ENCODE measurements at places on chromosomes 16 and 17.

DNA sequence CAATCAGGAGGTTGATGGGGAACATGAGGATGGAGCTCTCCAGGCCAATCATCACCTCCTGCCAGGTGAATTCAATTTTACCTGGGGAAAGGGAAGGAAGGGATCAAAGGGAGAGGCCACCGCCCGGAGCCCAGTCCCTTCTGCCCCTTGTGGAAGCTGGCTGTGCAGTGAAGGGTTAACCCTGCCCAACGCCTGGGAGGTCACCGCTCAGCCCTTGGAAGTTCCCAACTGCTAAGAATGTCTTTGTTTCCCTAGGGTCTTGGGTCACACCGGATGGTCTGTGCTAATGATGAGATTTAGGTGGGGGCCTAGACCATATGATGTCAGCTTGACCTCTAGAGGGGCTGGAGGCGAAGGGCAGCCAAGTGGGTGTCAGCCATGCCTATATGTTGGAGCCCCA, 52.1 kb upstream of the GCSH start:
- DNase-seq, result no peak

GRCh38 chr17:18115517-18115916, 7.0 kb downstream of the MYO15A start:
- no peak for DNase-seq

GRCh38 chr17:39132192-39132610, 19.2 kb downstream of the PLXDC1 start:
- no peak for DNase-seq

DNA sequence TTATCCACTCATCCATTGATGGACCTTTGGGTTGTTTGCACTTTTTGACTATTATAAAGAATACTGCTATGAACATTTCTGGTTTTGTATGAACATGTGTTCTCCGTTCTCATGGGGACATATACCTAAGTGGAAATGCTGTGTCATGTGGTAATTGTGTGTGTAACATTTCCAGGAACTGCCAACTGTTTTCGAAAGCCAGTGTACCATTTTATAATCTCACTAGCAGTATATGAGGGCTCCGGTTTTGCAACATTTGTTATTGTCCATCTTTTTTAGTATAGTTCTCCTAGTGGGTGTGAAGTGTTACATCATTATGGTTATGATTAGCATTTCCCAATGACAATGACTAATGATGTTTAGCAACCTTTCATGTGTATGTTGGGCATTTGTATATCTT, 5.1 kb upstream of the TRIM25 start:
- DNase-seq, result no peak

DNA sequence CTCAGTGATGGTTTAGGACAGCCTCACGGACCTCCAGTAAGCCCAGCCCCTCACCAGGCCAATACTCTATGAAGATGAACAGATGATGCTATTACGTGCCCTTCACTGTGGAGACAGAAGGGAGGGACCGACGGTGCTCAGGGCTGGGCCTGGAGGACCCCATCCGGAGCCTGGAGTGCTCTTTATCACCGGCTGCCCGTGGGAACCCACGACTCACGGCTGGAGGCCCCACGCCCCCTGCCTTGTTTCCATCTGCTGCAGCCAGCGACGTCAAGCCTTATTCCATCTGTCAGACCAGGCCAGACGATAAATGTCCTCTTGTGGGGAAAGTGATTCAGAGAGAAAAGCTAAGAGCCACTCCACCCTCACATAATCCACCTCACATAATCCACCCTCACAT, 4.0 kb upstream of the TIMM22 start:
- DNase-seq, result no peak

DNA sequence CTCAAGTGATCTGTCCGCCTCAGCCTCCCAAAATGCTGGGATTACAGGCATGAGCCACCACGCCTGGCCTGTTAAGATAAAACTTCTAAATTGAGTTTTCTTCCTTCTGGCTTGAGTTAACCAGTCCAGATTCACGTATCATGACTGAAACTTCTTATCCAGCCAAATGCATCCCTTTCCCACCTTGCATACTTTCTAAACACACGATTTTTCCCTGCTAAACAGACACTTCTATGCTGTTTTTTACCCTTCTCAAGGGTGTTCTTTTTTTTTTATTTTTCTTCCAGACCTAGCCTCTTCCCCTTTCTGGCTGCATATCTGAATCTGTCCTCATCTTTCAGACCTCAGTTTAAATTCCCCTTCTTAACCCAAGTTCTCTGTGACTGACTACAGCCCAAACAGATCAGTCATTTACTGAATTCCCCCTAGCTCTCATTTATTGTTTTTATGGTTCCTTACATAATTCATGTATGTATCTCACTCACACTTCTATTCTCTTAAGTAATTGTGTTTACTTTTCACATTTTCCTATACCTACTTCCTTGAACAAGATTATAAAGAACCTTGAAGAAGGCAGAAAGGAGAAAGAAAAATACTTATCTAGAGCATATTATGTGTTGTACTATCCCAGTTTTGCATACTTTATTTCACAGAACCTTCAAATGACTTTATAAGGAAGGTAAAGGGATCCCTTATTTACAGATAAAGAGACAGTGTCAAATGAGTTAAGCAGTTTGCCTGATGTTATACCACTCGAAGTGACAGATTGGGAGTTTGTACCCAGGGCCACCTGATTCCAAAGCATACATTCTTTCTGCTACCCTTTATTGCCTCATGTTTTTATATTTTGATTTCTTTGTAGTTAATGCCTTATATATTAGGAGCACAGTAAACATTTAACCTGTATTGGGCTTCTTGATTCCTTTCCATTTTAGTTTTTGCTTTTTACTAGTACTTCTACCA, 5.2 kb downstream of the EVI2B start:
- DNase-seq, result no peak

- no peak for DNase-seq
Observed at GRCh38 chr16:29812754-29813643, 1.0 kb downstream of the PRRT2 start.

GRCh38 chr16:6362321-6362720, 970.3 kb upstream of the RBFOX1 start:
- DNase-seq, result no peak

DNA sequence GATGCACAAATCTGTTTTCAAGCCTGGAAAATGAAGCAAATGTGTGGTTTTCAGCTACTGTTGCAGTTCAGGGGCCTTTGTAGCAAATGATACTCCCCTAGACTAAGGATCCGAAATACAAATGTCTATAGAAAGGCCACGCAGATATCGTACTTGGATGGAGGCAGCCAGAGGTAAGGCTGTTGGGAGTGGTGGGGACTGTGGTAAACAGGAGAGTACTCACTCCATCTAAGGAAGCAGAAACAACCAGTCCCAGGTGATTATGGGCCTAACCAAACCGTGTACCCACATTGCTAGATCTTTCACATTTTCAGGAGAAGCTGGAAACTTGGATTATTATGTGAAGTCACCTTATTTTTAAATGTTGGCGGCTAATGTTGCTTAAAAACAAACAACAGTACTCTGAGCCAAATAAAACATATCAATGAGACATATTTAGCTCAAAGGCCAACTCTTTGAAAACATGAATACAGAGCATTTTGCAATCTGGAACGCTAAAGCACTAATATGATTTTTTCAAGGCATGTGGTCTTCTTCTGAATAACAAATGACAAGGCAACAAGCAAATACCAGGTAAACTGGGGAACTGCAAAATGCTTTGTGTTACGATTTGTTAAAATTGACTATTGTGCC, 110.1 kb downstream of the YPEL2 start:
- DNase-seq, result no peak

GRCh38 chr17:48568499-48569239, 9.5 kb downstream of the HOXB4 start:
- DNase-seq, result no peak

DNA sequence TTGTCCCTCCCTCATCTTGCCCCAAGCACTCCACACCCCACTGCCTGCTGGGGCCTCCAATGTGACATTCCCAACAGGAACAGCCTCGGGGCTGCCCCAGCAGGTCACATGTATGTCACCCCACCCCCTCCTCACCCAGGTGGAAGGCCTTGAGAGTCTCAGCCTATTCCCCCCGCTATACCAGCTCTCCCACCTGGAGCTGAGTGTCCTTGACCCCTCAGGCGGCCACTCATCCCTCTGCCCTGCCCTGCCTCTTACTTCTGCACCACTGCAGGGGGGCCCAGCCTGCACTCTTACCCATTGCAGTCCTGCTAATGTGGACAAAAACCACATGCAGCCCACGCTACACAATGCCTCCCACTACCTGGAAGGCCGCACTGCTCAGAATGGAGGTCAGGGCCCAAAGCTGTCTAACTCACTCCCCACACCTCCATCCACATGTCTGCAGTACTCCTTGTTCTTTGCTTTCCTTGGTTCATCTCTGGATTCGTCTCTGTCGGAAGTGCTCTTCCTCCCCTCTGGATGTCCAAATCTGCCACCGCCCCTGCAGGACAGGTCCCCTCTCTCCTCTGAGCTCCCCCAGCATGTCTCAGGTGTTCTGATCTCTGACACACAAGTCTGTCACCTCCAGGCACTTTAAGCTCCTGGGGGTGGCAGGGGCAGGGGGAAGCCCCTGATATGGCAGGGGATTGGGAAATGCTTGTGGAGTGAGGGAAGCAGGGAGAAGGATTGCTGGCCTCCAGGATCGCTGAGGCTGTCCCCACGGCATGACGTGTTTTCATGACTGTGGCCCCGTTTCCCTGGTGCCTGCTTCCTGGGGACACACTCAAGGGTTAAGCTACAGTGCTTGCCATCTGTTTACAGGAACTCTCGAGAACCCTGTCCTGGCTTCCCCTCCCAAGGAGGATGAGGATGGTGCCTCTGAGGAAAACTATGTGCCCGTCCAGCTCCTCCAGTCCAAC, 20.8 kb downstream of the TRPV2 start:
- no peak for DNase-seq

DNA sequence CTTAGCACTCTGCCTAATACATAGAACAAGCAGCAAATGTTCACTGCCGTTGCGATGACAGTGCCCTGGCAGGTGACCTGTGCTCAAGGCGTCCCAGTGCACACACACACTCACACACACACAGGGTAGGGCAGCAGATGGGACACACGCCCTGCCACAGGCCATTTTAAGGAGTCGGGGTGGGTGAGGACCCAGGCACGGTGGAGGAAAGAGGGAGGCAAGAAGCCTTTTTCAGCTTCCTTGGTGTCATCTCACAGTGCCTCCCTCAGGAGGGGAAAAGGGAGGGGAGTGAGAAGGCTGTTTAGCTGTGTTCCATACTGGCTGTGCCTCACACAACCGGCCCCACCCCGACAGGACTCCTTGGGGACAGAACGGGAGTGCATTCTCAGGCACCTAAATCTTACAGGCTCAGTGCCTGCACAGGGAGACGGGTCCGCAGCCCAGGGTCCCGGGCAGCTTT, 1.5 kb downstream of the PITPNM3 start:
- no peak for DNase-seq

- no peak for DNase-seq
Observed at GRCh38 chr16:61263400-61263799, 772.8 kb downstream of the CDH8 start.

- no peak for DNase-seq
Observed at GRCh38 chr16:2008009-2008526, 1.6 kb downstream of the ZNF598 start.

DNA sequence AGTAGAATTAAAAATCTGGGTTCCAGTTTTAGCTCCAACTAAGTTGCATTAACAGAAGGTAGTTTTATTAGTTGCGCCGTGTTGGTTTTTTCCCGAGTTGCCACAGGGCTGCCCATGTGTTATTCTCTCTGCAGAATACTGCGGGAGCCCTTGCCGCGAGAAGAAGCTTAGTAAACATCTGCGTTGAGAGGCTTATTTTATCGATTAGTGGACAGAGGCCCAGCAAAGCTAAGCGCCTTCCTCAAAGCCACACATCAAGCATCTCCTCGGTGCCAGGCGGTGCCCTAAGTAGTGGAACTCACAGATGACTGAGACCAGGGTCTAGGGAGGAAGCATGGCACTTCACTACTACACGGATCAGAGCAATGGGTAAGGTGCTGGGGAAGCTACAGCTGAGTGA, 212.3 kb upstream of the IRX5 start:
- DNase-seq, result no peak

GRCh38 chr17:27607521-27608091, 23.4 kb upstream of the LGALS9 start:
- no peak for DNase-seq

GRCh38 chr16:54473226-54473993, 186.8 kb upstream of the IRX3 start:
- DNase-seq, result no peak

DNA sequence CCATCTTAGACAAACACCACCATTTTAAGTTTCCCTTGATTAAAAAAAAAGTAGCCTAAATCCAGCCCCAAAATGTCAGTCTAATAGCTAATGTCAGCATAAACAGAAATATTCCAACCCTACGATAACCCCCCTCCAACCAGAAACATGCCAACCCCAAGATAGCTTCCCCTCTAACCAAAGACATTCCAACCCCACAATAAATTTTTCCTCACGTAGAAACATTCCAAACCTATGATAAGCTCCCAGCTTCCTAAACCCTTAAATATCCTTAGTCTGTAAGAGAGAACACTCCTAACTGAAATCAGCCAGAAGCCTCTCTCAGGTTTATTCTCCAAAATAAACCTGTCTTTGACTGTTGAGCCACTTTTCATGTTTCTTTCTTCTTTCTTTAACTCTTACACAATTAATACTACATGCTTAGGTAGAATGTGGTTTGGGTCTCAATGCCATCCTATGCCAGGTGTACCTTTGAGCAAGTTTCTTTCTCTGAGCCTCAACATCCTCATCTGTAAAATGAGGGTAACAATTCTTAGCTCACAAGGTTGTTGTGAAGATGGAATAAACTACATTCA, 10.5 kb upstream of the KRT38 start:
- DNase-seq, result no peak

GRCh38 chr16:50769-51591, 2.4 kb downstream of the POLR3K start:
- DNase-seq, result no peak

- no peak for DNase-seq
Observed at GRCh38 chr17:78924481-78925151, 571 bp downstream of the TIMP2 start.

GRCh38 chr16:4522051-4522581, 16.5 kb downstream of the CDIP1 start:
- no peak for DNase-seq

- DNase-seq, result no peak
Observed at GRCh38 chr17:69654981-69655855, 240.7 kb downstream of the MAP2K6 start.

DNA sequence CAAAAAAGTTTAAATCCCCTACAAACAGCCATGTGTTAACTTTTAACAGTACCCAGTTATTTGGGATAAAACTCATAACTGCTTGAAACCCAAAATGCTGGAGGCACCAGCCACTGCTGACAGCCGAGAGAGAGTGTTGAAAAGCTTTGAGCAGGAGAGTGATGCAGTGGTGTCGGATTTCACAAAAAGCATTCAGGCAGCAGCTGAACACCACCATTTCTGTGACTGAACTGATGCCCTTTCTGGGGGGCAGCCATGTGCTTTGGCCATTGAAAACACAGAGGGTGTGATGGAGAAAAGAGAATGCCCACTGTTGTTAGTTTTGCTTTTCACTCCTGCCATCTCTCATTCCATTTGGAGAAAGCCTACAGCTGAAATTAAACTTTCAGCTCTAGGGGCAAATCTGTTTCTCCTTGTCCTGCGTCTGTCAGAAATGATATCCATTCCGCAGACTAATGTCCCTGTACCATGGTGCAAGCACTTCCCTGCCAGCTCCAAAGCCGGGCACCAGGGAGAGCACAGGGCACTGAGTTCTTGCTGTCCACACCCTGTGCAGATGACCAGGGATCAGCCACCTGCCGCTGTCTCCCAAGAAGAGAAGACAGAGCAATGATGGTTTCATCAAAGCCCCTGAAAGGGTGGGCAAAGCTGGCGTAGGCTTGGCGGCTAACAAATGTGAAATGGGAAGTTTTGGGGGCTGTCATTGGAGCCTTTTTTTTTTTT, 16.6 kb upstream of the MLYCD start:
- no peak for DNase-seq

Measured in stimulated activated CD8-positive, alpha-beta memory T cell treated with anti-CD3 and anti-CD28 coated beads, Interleukin-15, amount 100 ng/mL, for 1 hour (primary cell).